ENCODE measurements at places on chromosomes 11 and 22. TPM values are rescaled to one million over a fixed set of nuclear protein-coding genes. Genes with fewer than 3 reads are reported as not detected.

GRCh38 chr11:19442554-19442910, 201.8 kb upstream of the E2F8 start:
- H3K36me3 ChIP-seq: no peaks in the 10 kb centered on the region
- peaks cover 47% of the 10 kb centered on the region for H3K4me1 ChIP-seq
- peak overlapping the region; percentile 82 for H3K27ac ChIP-seq
- no peak overlapping the region for H3K4me3 ChIP-seq

DNA sequence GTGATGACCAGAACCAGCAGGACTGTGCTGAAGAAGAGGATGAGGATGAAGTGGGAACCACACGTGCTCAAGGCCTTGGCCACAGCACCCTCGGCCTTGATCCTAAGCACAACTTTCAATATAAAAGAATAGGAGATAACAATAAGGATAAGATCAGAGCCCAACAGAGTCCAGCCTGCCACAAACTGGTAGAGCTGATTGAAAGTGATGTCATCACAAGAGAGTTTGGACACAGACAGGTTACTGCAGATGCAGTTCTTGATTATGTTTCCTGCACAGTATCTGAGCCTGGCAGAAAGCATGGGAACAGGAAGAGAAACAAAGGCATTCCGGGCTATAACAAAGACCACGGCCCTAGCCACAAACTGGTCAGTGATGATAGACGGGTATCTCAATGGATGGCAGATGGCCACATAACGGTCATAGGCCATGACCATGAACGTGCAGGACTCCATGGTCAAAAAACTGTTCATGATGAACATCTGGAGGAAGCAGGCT, 4.5 kb downstream of the OR56A4 start:
- no peaks in the 10 kb centered on the region for H3K27me3 ChIP-seq
- no peak for DNase-seq
- H3K4me3 ChIP-seq: no peak overlapping the region
- no peaks in the 10 kb centered on the region for H3K4me1 ChIP-seq
- H3K27ac ChIP-seq: no peak overlapping the region

GRCh38 chr22:22604326-22605073, 39.9 kb upstream of the GGTLC2 start:
- no peak overlapping the region for H3K27ac ChIP-seq
- no peaks in the 10 kb centered on the region for H3K4me1 ChIP-seq
- no peak overlapping the region for H3K4me3 ChIP-seq
- H3K36me3 ChIP-seq: no peaks in the 10 kb centered on the region
- no peak for DNase-seq

GRCh38 chr11:115501502-115501892, 2.7 kb downstream of the CADM1 start:
- DNase-seq: no peak
- H3K27ac ChIP-seq: no peak overlapping the region

- DNase-seq: no peak
- no peak overlapping the region for H3K27ac ChIP-seq
- H3K4me1 ChIP-seq: no peaks in the 10 kb centered on the region
- H3K36me3 ChIP-seq: no peaks in the 10 kb centered on the region
Measured at GRCh38 chr11:30131535-30131934, 99.3 kb upstream of the FSHB start.

GRCh38 chr11:95148406-95148805, 58.8 kb downstream of the ENDOD1 start:
- H3K27ac ChIP-seq: no peak overlapping the region
- no peak overlapping the region for H3K4me3 ChIP-seq
- DNase-seq: no peak

DNA sequence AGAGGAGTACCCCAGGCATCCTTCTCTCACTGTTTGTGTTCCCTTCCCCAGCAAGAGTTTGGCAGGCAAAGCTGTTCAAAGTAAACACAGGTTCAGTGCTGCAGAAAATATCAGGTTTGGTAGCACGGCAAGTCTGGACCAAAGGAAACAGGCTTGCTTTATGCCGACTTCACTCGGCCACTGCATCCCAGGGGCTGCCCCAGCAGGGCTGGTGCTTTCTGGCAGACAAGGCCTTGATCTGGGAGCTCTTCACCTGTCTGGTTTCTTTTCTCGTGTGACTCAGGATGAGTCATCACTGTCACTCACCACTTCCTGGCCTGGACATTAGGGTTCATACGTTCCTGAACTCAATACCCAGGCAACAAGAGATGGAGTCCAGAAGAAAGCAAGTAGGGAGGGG, 52.6 kb upstream of the NAV2 start:
- no peaks in the 10 kb centered on the region for H3K27me3 ChIP-seq
- H3K4me1 ChIP-seq: no peaks in the 10 kb centered on the region
- DNase-seq: no peak
- no peak overlapping the region for H3K4me3 ChIP-seq
- no peak overlapping the region for H3K27ac ChIP-seq

DNA sequence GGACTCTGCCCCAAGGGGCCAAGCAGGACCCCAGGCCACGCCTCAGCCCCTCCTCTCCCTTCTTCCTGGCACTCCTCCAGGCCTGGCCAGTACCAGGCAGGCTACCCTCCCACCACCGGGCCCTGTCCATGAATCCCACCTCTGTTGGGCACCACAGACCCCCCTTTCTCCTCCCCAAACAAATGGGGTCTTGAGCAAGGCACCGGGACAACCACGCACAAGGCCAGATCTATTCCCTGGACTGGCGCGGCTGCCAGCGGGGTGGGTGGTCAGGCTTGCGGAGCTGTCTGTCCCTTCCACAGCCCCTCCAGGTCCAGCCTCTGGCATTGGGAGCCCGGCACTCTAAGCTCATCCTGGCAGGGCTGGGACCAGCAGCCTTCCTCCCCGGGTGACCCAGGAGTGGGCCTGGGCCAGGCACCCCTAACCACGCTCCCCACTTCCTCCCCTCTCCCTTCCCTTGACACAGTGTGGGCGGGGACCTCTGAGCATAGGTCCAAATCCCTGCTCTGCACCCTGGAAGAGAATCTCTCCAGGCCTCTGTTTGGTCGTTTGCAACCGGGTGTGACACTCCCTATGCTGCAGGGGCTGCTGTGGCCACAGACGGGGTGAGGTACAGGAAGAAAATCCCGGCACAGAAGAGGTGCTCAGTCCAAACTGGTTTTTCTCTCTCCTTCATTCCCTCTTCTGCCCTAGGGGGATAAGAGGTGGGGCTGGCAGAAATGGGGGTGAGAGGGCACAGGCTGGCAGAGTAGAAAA, 14.6 kb downstream of the ELFN2 start:
- H3K4me3 ChIP-seq: no peak overlapping the region
- peaks cover 96% of the 10 kb centered on the region for H3K27me3 ChIP-seq
- H3K27ac ChIP-seq: no peak overlapping the region
- no peaks in the 10 kb centered on the region for H3K36me3 ChIP-seq
- no peaks in the 10 kb centered on the region for H3K4me1 ChIP-seq
- no peak for DNase-seq

DNA sequence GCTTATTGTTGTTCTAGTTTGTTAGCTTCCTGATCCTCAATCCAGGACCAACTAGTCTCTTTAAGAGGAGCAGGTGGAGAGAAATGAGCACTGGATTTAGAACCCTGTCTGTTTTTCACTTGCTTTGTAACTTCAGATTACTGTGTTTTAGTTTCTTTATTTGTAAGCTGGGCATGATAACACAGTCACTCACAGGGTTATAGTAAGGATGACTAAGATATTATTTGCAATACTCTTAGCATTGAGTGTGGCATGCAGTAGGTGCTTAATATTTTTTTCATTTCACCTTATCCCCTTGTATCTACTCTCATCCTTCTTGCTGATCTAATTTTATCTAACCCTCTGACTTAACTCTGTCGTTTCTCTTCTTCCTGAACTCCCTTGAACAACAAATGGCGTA, 33.8 kb downstream of the DNHD1 start:
- no peaks in the 10 kb centered on the region for H3K27me3 ChIP-seq
- DNase-seq: no peak
- H3K36me3 ChIP-seq: peaks cover 35% of the 10 kb centered on the region
- no peak overlapping the region for H3K27ac ChIP-seq

GRCh38 chr11:110298301-110298765, 1.9 kb upstream of the RDX start:
- no peak overlapping the region for H3K4me3 ChIP-seq
- no peaks in the 10 kb centered on the region for H3K27me3 ChIP-seq
- peaks cover 30% of the 10 kb centered on the region for H3K4me1 ChIP-seq
- DNase-seq: no peak

- DNase-seq: no peak
- H3K27ac ChIP-seq: no peak overlapping the region
- H3K4me3 ChIP-seq: no peak overlapping the region
- H3K4me1 ChIP-seq: no peaks in the 10 kb centered on the region
- H3K36me3 ChIP-seq: no peaks in the 10 kb centered on the region
Measured at GRCh38 chr11:129536338-129536737, 160.7 kb downstream of the BARX2 start.

- peaks cover 77% of the 10 kb centered on the region for H3K36me3 ChIP-seq
- H3K4me1 ChIP-seq: peaks cover 12% of the 10 kb centered on the region
Measured at GRCh38 chr22:26489447-26490036, 5.9 kb downstream of the SRRD start.

DNA sequence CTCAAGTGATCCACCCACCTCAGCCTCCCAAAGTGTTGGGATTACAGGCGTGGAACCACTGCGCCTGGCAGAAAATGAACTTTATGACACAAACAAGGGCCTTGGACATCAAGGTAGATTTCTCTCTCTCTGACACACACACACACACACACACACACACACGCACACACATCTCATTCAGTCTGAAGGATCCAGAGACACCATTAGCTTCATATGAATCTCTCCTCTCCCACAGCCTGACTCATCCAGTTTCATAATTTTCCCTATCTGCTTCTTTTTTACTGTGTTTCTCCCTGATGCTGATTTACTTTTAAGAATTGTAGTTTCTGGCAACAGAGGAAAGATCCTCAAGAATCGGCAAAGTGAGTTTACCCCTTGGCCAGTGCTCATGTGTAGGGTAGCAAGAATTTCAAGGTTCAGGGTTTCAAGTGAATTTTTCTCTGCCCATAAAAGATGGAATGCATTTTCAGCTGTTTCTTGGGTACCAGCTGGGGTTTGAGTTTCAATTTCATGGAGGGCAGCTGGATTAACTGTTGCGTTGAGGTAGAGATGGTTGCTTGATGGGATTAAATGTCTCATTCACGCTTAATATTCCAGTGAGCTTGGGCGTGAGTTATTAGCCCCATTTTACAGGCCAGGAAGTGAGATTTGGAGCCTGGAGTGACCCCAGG, 3.5 kb downstream of the MYO18B start:
- no peak overlapping the region for H3K4me3 ChIP-seq
- H3K27ac ChIP-seq: peak overlapping the region; percentile 40
- H3K27me3 ChIP-seq: peaks cover 20% of the 10 kb centered on the region
- no peaks in the 10 kb centered on the region for H3K36me3 ChIP-seq
- DNase-seq: no peak

- H3K4me3 ChIP-seq: no peak overlapping the region
- H3K27ac ChIP-seq: no peak overlapping the region
- no peaks in the 10 kb centered on the region for H3K27me3 ChIP-seq
- no peaks in the 10 kb centered on the region for H3K36me3 ChIP-seq
- H3K4me1 ChIP-seq: no peaks in the 10 kb centered on the region
- DNase-seq: peak; percentile 85
Measured at GRCh38 chr22:34800260-34800980, 265.5 kb upstream of the ISX start.

DNA sequence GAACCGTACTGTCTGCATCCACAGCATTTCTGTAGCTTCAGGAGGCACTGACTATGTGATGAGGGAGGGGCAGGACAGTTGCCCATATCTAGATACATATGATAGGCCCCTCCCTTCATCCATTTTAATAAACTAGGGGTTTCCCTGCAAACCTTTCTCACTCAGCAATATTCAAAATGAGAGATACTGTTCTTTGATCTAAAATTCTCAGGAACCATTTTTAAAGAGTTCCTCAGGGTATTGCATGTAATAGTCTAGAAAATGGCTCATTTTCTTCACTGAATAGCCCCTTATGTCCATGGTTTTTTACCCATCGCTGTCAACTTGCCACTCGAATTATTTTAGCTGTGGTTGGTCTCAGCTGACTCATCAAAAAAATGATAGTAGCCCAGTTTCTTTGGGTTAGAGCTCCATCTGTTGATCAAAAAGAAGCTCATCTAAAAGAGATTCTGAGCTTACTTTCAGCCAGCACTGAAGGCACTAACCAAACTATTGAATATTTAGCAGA, 37.0 kb upstream of the DNAJB7 start:
- H3K27ac ChIP-seq: no peak overlapping the region
- H3K27me3 ChIP-seq: no peaks in the 10 kb centered on the region
- DNase-seq: peak; percentile 73

- peak; percentile 37 for DNase-seq
- no peaks in the 10 kb centered on the region for H3K27me3 ChIP-seq
- H3K4me3 ChIP-seq: no peak overlapping the region
- H3K27ac ChIP-seq: no peak overlapping the region
- peaks cover 23% of the 10 kb centered on the region for H3K4me1 ChIP-seq
Measured at GRCh38 chr22:31150615-31151014, 9.4 kb upstream of the RNF185 start.

- H3K36me3 ChIP-seq: no peaks in the 10 kb centered on the region
Measured at GRCh38 chr11:114845766-114846415, 167.6 kb downstream of the NXPE2 start.

DNA sequence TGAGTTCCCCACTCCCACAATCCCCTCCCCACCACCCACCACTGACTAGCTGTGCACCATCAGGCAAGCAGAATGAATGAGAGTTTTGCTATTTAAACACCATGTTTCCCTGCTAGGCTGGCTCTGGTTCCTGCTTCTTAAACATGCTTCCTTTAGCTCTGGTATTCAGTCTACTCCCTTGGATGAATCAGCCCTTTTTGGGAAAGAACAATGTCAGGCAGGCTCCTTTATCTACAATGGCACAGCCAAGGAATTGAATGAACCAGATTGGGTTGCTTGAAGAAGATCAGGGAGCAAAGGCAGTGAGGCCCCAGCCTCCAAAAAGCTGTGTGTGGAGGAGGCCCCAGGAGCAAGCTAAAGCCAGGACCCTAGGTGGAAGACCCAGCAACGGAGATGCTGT, 92.9 kb upstream of the ISX start:
- no peak for DNase-seq
- peaks cover 14% of the 10 kb centered on the region for H3K27me3 ChIP-seq
- H3K4me3 ChIP-seq: no peak overlapping the region
- H3K4me1 ChIP-seq: no peaks in the 10 kb centered on the region
- no peak overlapping the region for H3K27ac ChIP-seq

Gene ISX
- not detected for polyA plus RNA-seq

Gene SCARF2
- 1.6 TPM for polyA plus RNA-seq

Gene F2
- not detected for polyA plus RNA-seq

Gene SGSM1
- 0.68 TPM for polyA plus RNA-seq

Gene DRD4
- 0.19 TPM for polyA plus RNA-seq

Gene TMPRSS6
- polyA plus RNA-seq: 0.25 TPM

Measured in stomach (tissue), 19 donors.